ENCODE measurements at places on chromosomes 6 and 20.

GRCh38 chr20:8803065-8803464 lies 265.8 kb upstream of the PLCB4 start:
- DNase-seq: no peak

DNA sequence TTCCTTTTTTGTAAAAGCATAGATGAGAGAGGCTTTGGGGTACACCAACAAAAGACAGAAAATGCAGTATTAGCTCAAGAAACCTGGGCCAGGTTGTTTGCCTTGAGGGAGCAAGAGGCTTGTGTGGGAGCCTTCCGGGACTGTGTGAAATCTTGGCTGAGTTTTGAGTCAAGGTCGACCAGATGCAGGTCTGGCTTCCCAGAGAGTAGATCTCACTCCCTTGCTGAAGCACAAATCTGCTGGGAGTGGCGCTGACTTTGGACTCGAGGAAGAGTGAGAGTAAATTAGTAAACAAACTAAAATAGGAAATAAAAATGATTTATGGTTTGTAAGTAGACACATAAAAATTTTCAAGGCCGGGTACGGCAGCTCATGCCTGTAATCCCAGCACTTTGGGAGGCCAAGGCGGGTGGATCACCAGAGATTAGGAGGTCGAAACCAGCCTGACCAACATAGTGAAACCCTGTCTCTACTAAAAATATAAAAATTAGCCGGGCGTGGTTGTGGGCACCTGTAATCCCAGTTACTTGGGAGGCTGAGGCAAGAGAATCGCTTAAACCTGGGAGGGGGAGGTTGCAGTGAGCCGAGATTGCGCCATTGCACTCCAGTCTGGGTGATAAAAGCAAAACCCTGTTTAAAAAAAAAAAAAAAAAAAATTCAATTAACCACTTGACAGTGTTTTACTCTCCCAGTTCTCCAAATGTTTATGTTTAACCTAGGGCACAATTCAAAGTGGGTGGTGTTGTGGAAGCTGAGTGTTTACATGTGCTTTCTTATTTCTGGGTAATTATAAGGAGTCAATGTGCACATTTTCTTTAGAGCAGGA lies 27.7 kb upstream of the EDN1 start:
- DNase-seq: no peak

- no peak for DNase-seq
Measured at GRCh38 chr6:79391480-79391879, 145.8 kb downstream of the LCA5 start.

- DNase-seq: no peak
Measured at GRCh38 chr6:43858161-43859153, 88.4 kb downstream of the VEGFA start.

Data from NCI-H748 treated with DMSO at 0.1 percent for 48 hours (cell line).